ENCODE measurements at places on chromosomes 7 and 10.

- DNase-seq: no peak
Measured at GRCh38 chr7:70361821-70362220, 763.5 kb downstream of the AUTS2 start.

DNA sequence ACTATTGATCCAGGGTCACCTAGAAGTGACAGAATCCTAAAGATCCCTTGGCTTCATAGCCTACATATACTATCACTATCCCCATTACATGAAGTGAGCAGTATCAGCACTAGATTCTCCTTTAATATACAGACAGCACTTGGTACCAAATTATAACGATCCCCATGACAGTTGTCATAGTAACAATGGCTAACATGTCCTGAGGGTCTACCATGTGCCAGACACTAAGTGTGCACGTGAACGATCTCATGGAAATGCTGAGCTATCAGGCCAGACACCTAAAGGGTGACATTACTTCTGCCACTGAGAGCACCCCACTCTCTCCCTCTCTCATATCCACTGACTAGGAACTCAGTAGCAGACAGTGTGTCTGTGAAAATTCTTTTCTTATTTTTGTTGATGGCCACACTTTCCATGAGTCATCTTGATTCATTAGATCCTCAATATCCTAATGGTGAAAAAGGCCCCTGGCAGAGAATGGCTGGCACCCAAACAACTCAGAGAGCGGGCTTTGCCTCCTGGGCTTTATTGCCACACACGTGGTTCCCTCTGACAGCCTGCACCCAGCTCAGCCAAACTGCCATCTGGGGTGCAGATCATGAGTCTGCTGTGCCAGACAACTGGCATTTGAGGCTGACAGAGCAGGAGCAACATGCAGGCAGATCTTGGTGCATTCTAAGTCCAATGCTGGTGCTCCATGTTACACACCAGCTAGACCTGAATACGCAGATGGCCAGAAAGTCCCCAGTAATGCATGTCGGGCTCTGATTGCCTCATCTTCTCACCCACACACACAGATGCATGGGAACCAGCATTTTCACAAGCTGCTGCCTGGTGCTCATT lies 176.3 kb downstream of the DGKI start:
- no peak for DNase-seq

DNA sequence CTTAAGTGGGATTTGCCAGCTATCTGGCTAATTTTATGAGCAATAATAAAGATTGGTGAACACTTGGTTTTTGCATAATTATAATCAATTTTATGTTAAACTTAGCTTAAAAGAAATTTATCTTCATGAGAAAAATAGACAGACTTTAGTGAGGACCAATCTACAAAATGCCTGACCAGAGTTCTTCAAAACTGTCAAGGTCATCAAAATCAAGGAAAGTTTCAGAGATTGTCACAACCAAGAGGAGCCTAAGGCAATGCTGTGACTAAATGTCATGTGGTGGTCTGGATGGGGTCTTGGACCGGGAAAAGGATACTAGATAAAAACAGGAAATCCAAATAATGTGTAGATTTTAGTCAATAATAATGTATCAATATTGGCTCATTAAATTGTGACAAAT lies 17.7 kb upstream of the FAM170B start:
- DNase-seq: no peak

DNA sequence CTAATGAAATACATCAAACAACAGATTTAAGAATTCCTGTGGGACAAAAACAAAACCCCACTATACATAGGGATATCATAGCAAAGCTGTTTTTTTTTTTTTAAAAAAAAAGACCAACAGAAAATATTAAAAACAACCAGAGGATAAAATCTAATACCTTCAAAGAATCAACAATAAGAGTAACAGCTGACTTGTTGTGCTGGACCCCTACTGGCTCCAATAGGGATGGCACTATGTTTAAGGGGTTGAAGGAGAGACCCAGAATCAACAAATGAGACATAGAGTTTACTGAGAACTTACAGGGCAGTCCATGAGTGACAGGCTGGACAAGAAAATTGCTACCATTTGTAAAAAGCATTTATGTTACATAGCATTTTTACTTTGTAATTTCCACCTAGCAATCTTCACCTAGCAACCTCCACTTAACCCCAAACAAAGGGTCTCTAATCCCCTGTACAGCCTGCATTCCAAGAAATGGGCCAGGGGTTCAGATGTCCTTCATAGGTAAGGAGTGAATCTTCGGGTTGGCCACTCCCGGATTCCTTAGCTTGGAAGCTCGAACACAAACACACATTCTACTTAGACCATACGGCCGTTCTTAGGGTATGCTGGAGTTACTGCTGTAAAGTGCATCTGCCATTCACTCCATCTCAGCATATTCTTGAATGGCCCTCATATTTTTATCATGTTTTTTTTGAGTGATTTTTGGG lies 25.8 kb downstream of the ASZ1 start:
- no peak for DNase-seq

GRCh38 chr10:9957351-9957750 lies 1060.3 kb upstream of the CELF2 start:
- no peak for DNase-seq

DNA sequence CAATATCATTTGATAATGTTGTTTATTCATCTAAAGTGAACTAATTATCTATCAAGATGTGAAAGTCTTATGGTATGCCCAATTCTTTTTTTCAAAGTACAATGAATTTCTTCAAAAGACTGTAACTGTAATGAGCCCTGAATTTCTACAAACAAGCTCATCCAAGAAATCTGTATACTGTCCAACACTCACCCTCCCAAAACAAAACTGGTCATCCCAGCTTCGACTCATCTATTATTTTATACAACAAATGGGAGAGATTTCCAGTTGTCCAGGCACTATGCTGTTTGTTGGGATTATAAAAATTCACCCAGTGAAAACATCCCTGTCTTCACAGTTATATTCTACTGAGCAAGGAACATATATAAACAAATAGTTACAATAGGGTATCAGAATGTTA lies 806.9 kb downstream of the TNS3 start:
- DNase-seq: no peak

DNA sequence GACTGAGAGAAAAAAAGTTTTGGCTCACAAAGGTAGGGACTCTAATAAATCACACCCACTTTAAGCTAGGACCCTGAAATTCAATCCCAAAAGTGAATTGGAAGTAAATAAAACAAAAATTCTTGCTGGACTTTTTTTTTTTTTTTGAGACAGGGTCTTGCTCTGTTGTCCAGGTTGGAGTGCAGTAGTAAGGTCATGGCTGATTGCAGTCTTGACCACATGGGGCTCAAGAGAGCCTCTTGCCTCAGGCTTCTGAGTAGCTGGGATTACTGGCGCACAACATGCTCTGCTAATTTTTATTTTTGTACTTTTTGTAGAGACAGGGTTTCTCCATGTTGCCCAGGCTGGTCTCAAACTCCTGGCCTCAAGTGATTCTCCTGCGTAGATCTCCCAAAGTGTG lies 5.0 kb upstream of the LUC7L2 start:
- DNase-seq: no peak

DNA sequence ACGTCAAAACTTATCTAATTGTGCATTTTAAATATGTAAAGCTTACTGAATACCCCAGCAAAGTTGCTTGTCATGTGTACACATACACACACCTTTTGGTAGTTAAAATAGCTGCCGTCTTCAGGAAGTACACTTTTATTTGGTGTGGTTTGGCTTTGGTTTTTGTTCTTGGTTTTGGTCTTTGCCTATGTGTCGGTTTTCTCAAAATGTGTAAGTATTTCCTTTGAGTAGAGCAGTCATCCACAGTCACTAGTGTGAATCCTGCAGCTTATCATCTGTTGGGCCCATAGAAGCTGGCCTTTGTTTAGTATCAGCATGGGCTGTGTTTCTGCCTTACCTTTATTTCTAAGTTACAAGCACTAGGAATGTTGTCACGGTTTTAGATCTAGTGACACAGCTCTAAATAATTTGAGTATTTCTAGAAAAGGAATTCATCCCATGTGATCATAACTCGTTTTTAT lies 35.3 kb downstream of the NET1 start:
- DNase-seq: no peak

DNA sequence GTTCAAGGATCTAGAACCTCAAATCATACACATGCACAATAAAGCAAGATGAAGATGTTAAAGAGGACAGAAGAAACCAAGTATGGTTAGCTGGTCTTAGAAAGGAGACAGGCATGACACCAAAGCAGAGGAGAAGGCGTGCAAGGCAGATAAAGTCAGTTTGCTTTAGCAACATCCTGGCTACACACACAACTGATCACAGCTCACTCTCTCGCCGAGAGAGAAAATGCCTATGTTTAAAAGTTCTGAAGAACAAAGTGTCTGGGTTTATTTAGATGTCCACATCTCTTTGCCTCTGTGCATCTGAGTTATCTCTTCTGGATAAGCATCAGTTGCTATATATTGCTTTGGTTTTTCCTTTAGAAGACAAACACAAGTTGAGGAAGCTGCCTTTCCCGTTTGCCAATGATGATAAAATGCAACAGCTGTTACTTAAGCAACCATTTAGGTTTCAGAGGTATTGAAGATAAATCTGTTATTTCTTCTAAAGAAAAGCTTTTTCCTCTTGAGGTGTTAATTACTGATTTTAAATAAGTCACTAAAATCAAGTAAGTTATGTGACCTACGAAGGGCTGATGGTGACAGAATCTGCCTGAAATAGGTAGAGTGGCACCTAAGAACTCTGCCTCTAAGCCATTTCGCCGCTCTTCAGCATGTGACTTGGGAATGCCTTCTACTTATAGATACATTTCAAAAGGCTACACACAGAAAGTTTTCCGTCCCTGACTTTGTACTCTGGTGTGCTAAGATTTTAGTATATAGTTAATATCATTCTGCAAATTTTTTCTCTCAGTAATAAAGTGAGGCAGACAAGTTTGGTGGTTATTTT lies 146.2 kb upstream of the ASAH2 start:
- no peak for DNase-seq

- DNase-seq: no peak
Measured at GRCh38 chr7:7102906-7103305, 79.4 kb upstream of the C1GALT1 start.

GRCh38 chr7:122688400-122688998 lies 10.4 kb downstream of the RNF133 start:
- no peak for DNase-seq

DNA sequence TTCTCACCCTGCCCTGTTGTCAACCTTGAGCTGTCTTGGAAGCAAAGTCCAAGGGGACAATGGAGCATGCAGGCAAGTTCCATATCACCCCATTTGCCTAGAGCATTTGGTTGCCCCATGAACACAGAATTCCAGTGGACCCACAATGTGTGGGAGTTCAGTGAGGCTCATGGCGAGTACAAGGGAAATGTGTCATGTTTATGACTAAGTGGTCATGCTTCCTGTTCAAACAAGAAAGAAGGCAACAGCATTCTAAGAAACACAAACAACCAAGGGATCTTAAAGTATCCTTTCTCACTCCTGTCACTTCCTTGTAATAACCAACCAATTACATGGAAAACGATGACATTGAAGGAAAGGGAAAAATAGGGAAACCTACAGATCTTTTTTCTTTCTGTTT lies 513.0 kb downstream of the INHBA start:
- DNase-seq: no peak

DNA sequence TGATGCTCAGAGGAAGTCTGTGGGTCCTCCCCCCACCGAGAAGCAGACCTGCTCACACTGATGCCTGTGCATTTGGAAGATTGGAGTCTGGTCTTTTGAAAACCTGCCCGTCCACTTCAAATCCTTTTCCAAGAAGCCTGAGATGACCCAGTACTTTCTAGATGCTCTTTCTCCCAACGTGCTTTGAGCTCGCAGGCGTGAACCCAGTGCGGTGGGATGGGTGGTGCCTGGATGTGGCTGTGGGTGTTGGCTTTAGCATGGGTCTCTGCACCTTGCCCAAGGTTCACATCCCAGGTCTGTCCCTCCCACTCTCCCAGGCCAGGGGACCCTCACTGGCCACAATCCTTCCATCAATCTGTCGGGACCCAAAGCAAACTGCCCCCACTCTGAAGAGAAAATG lies 170.2 kb downstream of the ADARB2 start:
- DNase-seq: no peak

DNA sequence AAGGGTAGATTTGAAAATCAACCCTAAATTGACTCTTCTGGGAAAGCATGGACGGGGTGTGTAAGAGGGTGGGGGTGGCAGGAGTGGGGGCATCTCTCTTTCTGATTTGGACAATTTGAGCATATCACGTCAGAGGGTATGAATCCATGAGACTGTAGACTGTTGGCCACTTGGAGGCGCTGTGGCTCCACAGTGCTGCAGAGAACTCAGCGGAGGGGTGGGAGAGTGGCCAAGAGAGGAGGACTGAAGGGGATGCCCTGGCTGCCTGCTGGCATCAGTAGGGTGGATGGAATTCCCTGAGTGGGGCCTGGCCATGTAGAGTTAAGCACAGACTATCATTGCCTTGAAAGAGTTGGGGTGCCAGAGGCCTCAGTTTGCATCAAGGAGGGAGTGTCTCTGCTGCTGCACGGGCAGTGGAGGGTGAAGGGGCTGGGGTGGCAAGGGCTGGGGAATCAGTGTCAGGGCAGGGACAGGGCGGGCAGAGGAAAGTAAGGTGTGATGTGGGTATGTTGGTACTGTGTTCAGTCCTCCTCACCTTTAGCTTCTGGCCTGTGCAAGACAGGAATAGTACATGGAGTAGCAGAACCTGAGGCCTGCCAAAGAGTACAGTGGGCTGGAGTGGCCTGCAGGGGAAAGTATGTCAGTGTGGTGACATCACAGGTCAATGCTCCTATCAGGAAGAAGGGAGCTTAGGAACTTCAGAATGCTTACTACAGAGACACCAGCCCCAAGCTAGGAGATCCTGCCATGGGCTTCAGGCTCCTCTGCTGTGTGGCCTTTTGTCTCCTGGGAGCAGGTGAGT lies 133.5 kb upstream of the PRSS58 start:
- no peak for DNase-seq

GRCh38 chr7:80619741-80620140 lies 18.7 kb upstream of the CD36 start:
- DNase-seq: no peak

- no peak for DNase-seq
Measured at GRCh38 chr10:102876747-102877153, 7.5 kb downstream of the AS3MT start.

- no peak for DNase-seq
Measured at GRCh38 chr7:33550363-33550762, 355.0 kb upstream of the BMPER start.

GRCh38 chr10:103254538-103255325 lies 9.0 kb downstream of the RPEL1 start:
- no peak for DNase-seq

GRCh38 chr10:4561296-4561695 lies 264.7 kb upstream of the AKR1E2 start:
- DNase-seq: no peak
